ENCODE measurements at places on chromosomes 6 and 20. TPM values are rescaled to one million over a fixed set of nuclear protein-coding genes. Genes with fewer than 3 reads are reported as not detected.

The CCND3 gene
- 92.1 TPM for total RNA-seq

The FAM217A gene
- not detected for total RNA-seq

The ELOVL4 gene
- total RNA-seq = 9.0 TPM

The IL17F gene
- not detected for total RNA-seq

The PIM1 gene
- 29.9 TPM for total RNA-seq

The WFDC10B gene
- total RNA-seq = not detected

The JPH2 gene
- total RNA-seq = 0.16 TPM
